8988T (cell line): ENCODE measurements at places on chromosomes 4 and X.

GRCh38 chr4:67909905-67910584, 26.2 kb upstream of the TMPRSS11D start:
- DNase-seq: no peak

GRCh38 chrX:138917781-138918180, 206.3 kb upstream of the FGF13 start:
- DNase-seq: no peak

GRCh38 chr4:8575457-8575856, 4.7 kb upstream of the GPR78 start:
- peak; percentile 1 for DNase-seq

GRCh38 chr4:137693641-137694040, 161.3 kb upstream of the PCDH18 start:
- DNase-seq: no peak

DNA sequence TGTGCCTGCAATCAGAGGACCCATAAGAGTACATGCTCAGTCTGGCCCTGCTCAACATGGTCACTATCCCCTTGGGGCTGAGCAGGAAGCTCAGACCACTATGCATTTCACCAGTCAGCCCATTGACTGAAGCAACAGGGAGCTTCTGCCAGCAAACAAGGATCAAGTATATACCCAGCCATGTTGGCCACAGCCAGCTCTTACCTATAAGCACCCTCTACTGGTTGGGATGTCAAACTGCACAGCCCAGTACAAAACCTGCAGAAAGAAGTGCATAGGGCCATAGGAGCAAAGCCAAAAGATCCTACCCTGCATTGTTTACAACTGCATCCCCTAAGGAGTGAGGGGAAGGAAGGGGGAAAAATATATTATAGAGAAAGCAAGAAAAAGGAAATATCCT, 214.4 kb upstream of the CPEB2 start:
- no peak for DNase-seq

DNA sequence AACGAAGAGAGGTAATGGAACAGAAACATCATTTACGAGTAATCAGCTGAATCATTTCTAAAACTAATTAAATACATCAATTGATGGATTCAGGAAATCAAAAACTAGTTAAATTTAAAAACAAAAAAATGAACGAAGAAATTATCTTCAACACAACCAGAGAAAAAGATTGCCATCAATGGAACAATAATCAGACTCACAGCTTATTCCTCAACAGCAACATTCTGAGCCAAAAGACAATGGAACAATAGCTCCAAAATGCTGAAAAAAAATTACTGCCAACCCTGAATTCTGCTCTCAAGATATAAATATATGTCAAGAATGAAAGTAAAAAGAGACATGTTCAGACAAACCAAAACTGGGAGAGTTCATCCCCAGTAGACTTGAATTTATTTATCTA, 65.5 kb upstream of the KLF3 start:
- DNase-seq: no peak

GRCh38 chr4:141255016-141255415, 34.3 kb downstream of the ZNF330 start:
- DNase-seq: no peak

GRCh38 chrX:111361751-111362150, 50.2 kb downstream of the DCX start:
- DNase-seq: no peak

GRCh38 chrX:115940888-115941332, 229.6 kb upstream of the AGTR2 start:
- DNase-seq: no peak

GRCh38 chr4:95585016-95585695, 36.4 kb upstream of the UNC5C start:
- DNase-seq: no peak

- DNase-seq: no peak
Observed at GRCh38 chrX:24988314-24988713, 27.5 kb downstream of the ARX start.

DNA sequence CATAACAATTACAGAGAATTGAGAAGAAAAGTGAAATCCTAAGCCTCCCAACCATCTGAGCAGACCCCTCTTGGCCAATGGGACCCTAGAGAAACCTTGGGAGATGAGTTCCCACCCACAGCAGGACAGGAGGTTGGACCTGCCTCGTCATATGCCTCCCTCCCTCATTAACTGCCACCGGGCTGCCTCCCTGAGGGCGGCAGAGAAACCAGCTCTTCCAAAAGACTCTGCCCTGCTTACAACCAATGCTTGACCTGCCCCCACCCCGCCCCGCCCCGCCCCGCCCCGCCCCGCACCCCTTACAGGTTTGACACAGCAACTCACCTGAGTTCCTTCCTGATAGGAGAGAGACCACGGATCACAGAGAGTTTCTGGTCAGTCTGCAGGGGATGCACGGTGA, 86.1 kb downstream of the ADRA2C start:
- DNase-seq: no peak

- DNase-seq: no peak
Observed at GRCh38 chr4:141140391-141141200, 7.3 kb upstream of the RNF150 start.

GRCh38 chrX:68876731-68877130, 47.9 kb downstream of the EFNB1 start:
- no peak for DNase-seq

- DNase-seq: no peak
Observed at GRCh38 chr4:39042366-39042765, 10.2 kb upstream of the TMEM156 start.

- no peak for DNase-seq
Observed at GRCh38 chr4:174252412-174252811, 31.1 kb downstream of the FBXO8 start.

- no peak for DNase-seq
Observed at GRCh38 chrX:125954236-125954635, 211.9 kb downstream of the DCAF12L2 start.

DNA sequence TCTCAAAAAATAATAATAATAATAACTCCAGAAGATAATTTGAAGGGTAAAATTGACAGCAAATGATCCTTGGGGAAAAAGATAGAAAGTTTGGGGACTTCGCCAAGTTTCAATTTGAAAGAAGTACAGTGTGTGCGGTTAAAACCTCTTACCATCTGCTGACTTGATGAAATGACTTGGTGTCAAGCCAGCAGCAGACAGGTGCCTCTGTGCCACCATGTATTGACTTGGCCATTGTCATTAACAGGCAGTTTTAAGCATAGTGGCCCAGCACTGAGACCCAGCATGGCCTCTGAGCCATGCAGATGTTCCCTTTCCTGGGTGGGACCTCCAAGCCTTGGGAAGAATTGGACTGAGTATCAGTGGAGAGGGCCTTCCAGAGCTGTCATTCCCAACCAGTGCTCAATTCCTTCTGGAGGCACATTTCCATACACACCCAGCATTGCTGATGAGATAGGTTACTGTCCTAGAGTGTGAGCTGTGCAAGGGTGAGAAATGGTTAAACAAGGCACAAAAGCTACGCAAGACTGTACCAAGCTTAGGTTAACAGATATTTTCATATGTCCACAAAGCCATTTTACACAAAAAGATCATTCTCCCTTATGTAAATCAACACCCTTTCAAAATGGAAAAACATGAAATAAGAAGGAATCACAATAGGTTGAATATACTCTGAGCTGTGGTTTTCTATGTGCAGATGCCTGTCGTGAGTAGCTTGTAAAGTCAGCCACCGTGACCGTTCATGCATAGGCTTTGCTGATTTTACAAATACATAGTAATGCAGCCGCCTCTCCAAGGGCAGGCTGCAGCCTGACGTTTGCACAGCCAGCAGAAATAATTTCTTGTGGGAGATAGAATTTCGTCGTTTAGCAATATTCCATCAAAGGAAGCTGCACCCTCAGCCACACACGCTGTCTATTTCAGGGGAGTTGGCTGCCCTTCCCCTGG, 59.4 kb upstream of the FBXW7 start:
- DNase-seq: no peak

GRCh38 chr4:23903859-23904438, 14.1 kb upstream of the PPARGC1A start:
- no peak for DNase-seq

DNA sequence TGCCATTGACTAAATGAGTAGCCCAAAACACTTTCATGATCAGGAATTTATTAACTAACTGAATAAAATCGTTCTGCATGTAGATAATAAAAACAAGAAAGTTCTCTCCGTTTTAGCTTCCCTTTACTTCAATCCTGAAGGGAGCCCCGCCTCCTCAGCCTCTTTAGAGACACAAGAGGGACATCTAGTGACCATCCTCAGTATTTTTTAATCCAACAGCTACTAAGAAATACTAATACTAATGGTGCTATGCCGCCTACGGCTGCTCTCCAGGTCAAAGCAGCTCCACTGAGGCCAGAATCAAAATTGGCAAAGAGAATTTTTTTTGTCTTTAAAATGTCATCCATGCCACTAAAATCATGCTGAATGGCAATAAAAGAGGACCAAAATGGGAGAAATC, 3.2 kb upstream of the PCDH19 start:
- no peak for DNase-seq

DNA sequence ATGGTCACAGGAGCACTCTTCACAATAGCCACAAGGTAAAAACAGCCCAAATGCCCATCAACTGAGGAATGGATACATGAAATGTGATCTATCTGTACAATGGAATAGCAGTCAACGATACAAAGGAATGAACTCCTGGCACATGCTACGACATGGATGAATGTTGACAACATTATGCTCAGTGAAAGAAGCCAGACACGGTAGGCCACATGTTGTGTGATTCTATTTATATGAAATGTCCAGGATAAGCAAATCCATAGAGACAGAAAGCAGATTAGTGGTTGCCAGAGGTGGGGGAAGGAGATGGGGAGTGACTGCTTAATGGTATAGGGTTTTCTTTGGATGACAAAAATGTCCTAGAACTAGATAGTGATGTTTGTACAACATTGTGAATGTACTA, 58.7 kb upstream of the GPM6B start:
- DNase-seq: no peak

GRCh38 chr4:15851969-15852368, 73.8 kb downstream of the CD38 start:
- DNase-seq: no peak

- DNase-seq: no peak
Observed at GRCh38 chrX:17787557-17787956, 50.3 kb downstream of the SCML1 start.

DNA sequence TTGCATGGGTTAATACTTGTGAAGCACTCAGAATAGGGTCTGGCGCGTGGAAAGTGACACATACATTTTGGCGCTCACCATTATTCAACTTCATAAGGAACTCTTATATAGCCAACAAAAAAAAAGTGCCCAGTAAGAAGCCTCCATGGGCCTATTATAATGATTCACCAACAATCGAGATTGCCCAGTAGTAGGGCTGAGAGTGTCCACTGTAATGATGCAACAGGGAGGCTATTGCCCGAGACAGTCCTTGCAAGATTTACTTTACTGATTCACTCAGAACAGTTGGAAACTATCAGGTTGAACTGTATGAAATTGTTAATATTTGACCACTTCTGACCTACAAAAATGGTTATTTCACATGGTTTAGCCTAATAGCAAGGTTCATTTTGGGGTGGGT, 86.0 kb downstream of the PJA1 start:
- no peak for DNase-seq

- peak; percentile 9 for DNase-seq
Observed at GRCh38 chrX:148049441-148049840, 68.3 kb downstream of the FMR1NB start.

- no peak for DNase-seq
Observed at GRCh38 chrX:66030505-66031317, 9.2 kb downstream of the VSIG4 start.

DNA sequence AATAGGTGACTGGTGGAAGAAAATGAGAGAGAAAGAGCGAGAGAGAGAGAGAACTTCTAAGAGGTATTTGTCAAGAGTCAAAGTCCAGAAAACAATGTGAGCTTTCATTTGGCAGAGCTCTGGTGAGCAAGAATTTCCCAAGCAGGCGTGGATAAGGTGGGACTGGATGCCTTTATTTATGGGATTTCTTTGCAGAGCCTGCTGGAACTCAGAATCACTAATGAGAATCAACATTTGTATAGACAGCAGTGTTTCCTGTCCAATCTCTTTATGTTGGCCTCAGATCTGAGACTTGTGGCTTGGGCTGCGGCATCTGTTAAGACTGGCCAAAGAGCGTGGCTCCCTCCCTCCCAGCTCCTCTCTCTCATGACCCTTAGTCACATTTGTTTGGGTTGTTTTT, 67.9 kb upstream of the TBL1X start:
- DNase-seq: no peak

- no peak for DNase-seq
Observed at GRCh38 chr4:47154816-47155370, 123.5 kb downstream of the GABRB1 start.

DNA sequence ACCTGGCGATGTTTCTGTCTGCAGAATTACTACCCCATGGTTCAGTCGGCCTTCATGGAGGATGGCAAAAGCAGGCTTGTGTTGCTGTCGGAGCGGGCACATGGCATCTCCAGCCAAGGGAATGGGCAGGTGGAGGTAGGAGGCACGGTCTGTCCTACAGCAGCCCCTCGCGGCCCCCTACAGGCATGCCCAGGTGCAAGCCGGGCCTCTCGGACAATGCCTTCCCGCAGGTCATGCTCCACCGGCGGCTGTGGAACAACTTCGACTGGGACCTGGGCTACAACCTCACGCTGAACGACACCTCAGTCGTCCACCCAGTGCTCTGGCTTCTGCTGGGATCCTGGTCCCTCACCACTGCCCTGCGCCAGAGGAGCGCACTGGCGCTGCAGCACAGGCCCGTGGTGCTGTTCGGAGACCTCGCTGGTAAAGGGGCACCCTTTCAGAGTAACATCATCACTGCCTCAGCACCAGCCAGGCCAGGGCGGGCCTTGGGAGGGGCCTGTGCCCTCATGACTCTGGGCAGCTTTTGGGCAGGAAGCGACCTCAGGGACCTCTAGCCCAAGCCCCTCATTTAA, 29.5 kb upstream of the MRFAP1 start:
- no peak for DNase-seq

DNA sequence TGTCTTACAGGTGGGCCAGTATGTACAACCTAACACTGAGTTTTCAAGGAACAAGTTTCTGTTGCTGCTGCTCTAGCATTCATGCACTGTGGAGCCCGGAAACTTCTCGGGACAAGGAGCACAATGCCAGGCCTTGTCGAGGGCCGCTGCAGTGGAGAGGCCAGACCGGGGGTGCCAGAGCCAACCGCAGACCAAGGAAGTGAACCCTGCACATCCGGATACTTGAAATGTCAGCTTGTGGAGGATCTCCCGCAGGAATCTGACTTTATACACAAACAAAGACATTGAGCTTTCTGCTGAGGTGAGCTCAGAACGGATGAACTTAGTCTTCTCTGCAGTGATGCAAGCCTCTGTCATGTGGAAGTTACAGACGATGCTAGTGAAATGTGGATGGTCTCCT, 99.5 kb downstream of the ZNF827 start:
- DNase-seq: no peak

- no peak for DNase-seq
Observed at GRCh38 chr4:140243278-140243753, 89.3 kb upstream of the MAML3 start.

- no peak for DNase-seq
Observed at GRCh38 chr4:117821834-117822233, 212.5 kb upstream of the NDST3 start.

DNA sequence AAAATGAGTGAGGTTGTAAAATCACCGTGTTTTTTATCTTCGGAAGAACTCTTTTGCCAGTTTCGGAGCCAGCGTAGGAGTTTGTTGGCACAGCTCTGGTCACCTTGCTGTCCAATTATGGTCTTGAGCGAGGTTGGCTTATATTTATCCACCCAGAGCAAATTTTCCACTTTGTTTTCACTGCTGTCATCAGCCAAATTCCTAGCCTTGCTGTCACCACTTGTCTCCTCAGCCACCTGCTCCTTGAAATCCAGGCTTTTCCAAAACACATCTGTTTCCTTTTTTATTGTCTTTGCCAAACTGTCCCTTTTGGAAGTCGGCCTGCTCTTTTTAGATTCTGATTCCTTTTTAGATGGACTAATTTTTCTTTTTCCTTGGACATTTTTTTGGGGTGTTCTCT, 57.6 kb downstream of the RFC1 start:
- no peak for DNase-seq
